GM23248 (cell line): ENCODE measurements at places on chromosomes 1 and 21. TPM values are rescaled to one million over a fixed set of nuclear protein-coding genes. Genes with fewer than 3 reads are reported as not detected.

The FAAH gene
- 0.38 and 0.97 TPM in 2 replicates for total RNA-seq

DNA sequence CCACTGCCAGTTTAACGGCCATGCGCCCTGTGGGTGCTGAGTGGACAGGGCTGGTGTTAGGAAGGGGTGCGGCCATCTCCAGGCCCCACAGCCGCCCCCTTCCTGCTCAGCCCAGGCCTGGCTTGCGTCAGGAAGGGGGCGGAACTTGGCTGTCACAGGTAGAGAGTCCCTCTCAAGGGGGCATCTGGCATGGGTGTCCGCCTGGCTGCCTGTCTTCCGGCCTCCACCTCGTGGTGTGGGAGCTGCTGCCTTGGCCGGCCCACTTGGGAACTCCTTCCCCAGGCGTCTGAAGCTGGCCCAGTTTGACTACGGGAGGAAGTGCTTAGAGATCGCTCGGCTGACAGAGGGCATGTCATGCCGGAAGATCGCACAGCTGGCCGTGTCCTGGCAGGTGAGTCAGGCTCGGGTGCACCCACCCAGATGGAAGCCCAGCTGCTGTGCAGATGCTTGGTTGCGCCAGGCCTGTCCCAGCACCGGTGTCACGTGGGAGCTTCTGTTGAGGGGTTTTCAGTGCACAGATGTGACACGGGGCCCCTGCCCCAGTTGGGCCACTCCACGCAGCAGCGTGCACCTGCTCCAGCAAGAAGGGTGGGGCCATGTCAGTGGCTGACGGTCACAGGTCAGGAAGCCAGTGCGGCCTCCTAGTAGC lies 9.1 kb upstream of the ATAD3B start:
- H3K4me3 ChIP-seq, result no peak overlapping the region
- H3K36me3 ChIP-seq, result no peaks in the 10 kb centered on the region
- H3K4me1 ChIP-seq, result no peaks in the 10 kb centered on the region
- H3K27ac ChIP-seq, result no peak overlapping the region
- no peaks in the 10 kb centered on the region for H3K27me3 ChIP-seq

The NEXN gene
- total RNA-seq, result 11.4 and 17.2 TPM in 2 replicates

GRCh38 chr21:38533887-38534286 lies 35.6 kb upstream of the ERG start:
- peaks cover 8% of the 10 kb centered on the region for H3K4me1 ChIP-seq
- no peak for DNase-seq
- H3K36me3 ChIP-seq, result no peaks in the 10 kb centered on the region
- no peak overlapping the region for H3K27ac ChIP-seq
- no peaks in the 10 kb centered on the region for H3K27me3 ChIP-seq

The HMCN1 gene
- 5.2 and 18.7 TPM in 2 replicates for total RNA-seq

DNA sequence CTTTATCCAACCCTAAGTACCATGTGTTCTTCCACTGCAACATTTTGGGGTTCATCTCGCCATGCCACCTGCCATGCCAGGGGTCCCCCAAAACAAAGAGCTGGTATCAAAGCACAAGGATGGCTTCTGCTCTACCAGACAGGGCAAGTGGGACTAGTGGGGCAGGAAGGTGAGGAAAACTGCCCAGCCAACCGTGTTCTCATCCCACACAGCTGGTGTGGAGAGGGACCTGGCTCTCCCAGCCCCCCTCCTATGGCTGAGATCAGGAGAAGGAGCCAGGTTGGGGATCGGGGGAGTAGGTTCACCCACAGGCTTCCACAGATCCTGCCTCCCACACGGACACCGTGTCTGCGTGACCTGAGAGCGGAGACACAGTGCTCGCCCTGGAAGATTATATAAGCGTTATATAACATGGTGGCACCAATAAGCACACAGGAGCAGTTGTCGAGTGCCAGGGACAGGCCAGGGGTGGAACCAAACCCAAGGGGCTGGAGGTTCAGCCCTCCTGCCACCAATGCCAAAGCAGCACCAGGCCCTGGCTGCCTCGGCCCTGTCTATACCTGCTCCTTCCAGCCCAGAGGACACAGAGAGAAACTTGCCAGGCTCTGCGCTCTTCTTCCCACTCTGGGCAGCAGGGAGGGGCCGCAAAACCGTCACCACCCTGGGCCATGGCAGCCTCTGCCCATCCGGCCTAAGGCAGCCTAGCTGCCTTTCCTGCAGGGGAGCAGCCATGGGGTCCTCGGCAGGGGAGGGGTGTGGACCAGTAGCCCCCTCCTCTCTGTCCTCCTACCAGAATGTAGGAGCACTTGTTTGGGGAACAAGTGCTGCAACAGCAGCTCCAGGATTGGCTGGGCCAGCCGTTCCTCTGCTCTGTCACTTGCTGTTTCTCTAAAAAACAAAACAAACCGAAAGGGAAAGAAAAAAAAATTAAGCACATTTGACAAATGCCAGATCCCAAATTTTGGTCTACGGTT lies 43.5 kb downstream of the CD34 start:
- H3K27me3 ChIP-seq, result no peaks in the 10 kb centered on the region
- H3K4me3 ChIP-seq, result peak overlapping the region; percentile 81
- peak; percentile 27 for DNase-seq

DNA sequence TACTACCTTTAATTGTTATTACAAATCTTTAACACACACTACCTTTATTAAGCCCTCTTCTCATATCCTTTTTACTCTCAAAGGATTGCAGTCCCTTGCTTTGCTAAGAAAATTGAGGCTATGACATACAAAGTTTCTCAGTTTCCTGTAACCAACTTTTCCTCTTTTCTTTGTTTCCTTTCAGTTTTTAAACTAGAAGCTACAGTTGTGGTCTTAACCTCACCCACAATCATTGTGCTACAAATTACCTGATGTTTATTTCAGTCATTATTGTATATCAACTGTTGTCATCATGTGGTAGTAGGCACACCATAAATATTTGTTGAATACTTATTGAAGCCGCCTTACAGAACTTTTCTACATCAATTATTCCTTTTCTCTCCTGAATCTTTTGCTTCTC lies 51.8 kb downstream of the SLAMF6 start:
- no peaks in the 10 kb centered on the region for H3K4me1 ChIP-seq
- DNase-seq, result no peak
- no peak overlapping the region for H3K4me3 ChIP-seq
- no peaks in the 10 kb centered on the region for H3K36me3 ChIP-seq

DNA sequence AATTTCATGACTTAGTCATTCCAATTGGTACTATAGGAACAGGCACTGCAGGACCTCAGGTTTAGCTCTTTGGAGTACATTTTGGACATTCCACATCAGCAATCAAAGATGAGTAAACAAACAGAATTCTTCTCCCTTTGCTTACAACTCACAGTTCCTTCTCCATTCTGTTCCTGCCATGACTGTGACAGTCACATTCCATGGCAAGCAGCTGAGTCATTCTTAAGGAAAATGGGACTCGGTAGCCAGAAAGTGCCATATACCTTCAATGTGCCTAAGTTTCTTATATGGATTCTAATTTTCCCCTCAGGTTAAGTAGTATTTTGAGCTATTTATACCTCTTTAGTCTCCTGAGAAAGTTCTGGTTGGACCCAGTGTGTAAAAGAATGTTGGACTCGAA lies 25.6 kb downstream of the CRCT1 start:
- no peak for DNase-seq
- H3K4me3 ChIP-seq, result no peak overlapping the region

The RGSL1 gene
- not detected in 2 replicates for total RNA-seq

The DYRK3 gene
- 28.8 and 31.5 TPM in 2 replicates for total RNA-seq

The PEX19 gene
- 48.4 and 52.4 TPM in 2 replicates for total RNA-seq

- no peaks in the 10 kb centered on the region for H3K36me3 ChIP-seq
- no peaks in the 10 kb centered on the region for H3K27me3 ChIP-seq
- 0 out of 2 replicates have a peak, but pooled peaks cover 4% of the 10 kb centered on the region for H3K4me1 ChIP-seq
- no peak overlapping the region for H3K27ac ChIP-seq
- no peak overlapping the region for H3K4me3 ChIP-seq
These were observed 356.5 kb upstream of the DUSP10 start for GRCh38 chr1:222098404-222098803.
